ENCODE measurements at places on chromosomes 4 and X. TPM values are rescaled to one million over a fixed set of nuclear protein-coding genes. Genes with fewer than 3 reads are reported as not detected.

Gene LRAT
- total RNA-seq, result 0.92 TPM

DNA sequence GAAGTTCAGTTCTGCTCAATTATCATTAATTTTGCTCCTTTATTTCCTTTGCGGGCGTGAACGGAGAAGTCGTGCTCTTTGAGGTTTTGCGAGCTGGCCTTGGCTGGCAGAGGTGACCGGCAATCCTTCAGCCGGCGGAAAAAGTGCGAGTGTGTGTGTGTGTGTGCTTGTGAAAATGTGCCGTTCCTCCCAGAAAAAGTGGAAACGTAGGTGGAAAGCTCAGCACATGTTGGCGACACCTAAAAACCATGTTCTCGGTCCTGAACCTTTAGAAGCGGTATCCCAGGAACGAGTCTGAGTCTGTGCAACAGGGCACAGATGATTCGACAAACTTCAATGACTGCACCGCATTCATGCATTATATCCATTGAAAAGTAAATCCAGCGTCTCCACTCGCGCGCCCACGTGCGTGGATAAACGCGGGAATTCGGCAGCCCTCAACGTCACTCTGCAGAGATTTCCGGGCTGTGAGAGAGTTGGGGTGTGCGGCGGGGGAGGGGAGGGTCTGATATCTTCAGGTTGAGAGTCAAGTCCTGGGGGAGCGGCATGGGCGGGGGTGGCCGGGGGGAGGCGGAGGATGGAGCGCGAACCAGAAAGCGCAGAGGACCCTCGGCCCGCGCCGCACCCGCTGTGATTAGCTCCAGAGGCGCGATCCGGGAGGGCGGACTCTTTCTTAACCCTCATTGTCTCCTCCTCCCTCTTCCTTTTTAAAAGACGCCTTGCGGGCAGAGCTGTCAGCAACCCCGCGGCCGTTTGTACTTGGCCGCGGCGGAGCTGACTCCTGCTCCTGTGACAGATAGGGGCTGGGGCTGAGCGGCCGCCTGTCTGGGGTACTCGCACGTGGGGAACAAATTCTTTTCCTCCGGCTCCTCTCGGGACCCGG, at the start of gene SHISA3:
Gene SHISA3 (plus strand): TSS at position 737 of the 883 bp plus-strand sequence. CDS start 569 bp downstream, outside the sequence.
- H3K36me3 ChIP-seq, result no peaks in the 10 kb centered on the region
- no peak for DNase-seq
- peak within 1 kb of the TSS; percentile 18 for H3K4me3 ChIP-seq

DNA sequence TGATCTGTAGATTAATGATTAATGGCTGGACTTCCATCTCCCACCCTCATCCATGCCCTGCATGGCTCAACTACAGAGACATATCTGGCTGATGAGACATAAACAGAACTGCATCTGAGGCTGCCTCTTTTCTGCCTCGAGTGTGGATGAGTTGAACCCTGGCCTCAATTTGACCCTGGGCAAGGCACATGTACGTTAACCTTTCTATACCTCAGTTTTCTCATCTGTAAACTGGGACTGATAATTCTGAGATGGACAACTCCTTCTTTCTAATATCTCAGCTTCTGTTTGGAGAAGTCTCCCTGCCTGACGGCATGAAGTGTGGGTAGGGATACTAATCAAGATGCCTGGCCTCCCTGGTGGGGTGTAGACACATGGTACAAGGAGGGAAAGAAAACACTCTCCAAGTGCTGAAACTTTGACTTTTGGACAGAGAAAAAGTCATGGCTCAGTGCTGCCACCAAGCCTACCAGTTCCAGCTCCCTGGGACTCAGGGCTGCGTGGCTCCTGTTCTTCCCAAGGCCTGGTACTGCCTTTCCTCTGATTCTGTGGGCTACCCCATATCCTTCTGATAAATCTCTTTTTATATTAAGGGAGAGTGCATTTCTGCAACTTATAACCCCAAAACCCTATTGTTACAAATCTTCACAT, 64.4 kb downstream of the HAUS3 start:
- no peak overlapping the region for H3K27ac ChIP-seq
- no peaks in the 10 kb centered on the region for H3K4me1 ChIP-seq
- H3K27me3 ChIP-seq, result no peaks in the 10 kb centered on the region
- no peak for DNase-seq

Gene F11
- not detected for total RNA-seq

- H3K36me3 ChIP-seq, result no peaks in the 10 kb centered on the region
- H3K4me3 ChIP-seq, result no peak overlapping the region
- no peaks in the 10 kb centered on the region for H3K4me1 ChIP-seq
- H3K27ac ChIP-seq, result no peak overlapping the region
- H3K27me3 ChIP-seq, result no peaks in the 10 kb centered on the region
Measured at GRCh38 chrX:105475801-105476200, 255.3 kb upstream of the TEX13A start.

Gene ADH7
- not detected for total RNA-seq

GRCh38 chr4:26441102-26441501, 49.2 kb downstream of the CCKAR start:
- H3K36me3 ChIP-seq, result no peaks in the 10 kb centered on the region
- no peak overlapping the region for H3K4me3 ChIP-seq
- H3K4me1 ChIP-seq, result peaks cover 3% of the 10 kb centered on the region
- no peak overlapping the region for H3K27ac ChIP-seq
- peak; percentile 32 for DNase-seq
